ENCODE measurements at places on chromosomes 6 and 20.

GRCh38 chr20:20407891-20408805 lies 40.2 kb downstream of the INSM1 start:
- DNase-seq = no peak

- DNase-seq = no peak
Measured at GRCh38 chr6:169255643-169256042, 2.0 kb upstream of the THBS2 start.

DNA sequence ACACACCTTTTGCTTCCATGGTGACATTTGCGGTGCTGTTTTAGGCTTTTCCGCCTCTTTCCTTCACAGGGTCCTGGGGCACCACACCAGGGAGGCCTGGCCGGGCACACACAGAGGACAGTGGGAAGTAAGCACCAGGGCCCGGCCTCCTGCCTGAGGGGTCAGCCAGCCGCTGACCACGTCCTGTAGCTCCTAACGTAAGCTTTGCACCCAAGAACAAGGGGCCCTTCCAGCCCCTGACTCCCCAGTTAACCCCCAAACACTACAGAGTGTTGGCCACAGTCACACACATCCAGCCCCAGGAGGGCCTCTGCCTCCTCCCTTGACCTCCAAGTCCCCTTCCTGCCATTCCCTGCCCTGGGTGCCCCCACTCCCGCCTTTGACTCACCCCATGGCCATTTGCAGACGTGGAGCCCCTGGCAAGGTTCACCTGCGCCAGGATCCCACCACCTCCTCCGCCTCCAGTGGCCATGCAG lies 54.7 kb downstream of the YTHDF1 start:
- DNase-seq = no peak

GRCh38 chr6:75563032-75563431 lies 38.6 kb upstream of the SENP6 start:
- DNase-seq = peak; percentile 20

DNA sequence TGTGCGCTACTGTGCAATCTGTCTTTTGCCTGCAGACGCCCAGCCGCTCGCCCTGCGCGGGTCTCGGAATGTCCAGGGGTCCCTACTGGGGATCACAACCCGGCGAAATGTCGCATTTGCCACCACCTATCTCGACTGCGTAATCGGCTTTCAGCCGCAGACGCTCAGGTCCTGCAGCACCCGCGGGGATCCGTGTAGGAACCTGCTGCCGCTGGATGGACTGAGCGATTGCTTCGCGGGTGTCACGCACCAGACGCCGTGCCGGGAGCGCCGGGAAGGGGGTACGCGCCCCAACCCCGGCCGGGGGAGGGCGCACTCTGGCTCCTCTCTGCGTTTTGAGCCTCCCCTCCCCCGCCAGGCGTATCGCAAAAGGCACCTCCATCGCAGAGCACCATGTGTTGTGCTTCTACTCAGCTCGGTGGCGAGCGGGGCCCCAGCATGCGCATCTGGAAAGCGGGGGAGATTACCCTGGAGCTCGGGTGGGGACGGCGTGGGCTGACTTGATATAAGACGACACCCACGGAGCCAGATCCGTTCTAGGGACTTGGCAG lies 747 bp upstream of the PTPRA start:
- DNase-seq = peak; percentile 79

GRCh38 chr6:6590530-6590929 lies 2.0 kb downstream of the LY86 start:
- DNase-seq = no peak
